ENCODE measurements at places on chromosomes 3 and 15.
A peak's percentile ranks its signal among the peaks of the same experiment; 100 is the strongest.

- no peak for DNase-seq
Observed at GRCh38 chr3:138200424-138200823, 13.3 kb downstream of the ARMC8 start.

GRCh38 chr15:23422099-23422945 is 24.7 kb downstream of the GOLGA6L2 start:
- DNase-seq: no peak

DNA sequence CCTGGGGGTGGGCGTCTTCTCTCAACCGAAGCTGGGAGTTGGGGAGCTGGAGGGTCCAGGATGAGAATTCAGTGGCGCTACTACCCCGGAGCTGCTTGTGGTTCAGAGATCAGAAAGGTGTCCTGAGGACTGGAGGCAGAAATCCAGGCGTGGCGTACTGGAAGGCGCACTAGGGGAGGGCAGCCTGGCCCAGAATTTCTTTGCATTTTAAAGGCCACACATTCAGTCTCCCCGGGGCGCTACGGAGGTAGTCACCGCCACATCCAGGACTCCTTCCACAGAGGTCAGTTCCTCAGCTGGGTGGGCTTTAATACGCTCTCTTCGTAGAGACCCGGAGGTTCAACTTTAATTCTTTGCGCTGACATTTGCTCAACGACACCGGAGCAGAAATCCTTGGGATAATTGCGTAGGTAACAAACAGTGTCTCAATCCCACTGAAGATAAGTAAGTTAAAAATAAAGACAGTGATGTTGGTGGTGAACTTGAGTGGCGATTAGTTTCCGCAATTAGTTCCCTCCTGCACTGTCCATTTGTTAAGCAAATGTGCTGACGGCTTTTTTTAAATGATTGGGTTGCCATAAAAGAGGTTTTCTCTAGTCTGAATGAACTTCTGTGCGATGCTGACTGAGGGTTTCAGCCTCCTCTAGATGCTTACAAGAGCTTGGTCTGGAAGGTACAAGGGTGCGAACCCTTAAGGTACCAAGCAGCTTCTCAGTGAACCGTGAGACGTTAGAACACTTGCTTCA is 535 bp downstream of the MCTP2 start:
- DNase-seq: no peak

DNA sequence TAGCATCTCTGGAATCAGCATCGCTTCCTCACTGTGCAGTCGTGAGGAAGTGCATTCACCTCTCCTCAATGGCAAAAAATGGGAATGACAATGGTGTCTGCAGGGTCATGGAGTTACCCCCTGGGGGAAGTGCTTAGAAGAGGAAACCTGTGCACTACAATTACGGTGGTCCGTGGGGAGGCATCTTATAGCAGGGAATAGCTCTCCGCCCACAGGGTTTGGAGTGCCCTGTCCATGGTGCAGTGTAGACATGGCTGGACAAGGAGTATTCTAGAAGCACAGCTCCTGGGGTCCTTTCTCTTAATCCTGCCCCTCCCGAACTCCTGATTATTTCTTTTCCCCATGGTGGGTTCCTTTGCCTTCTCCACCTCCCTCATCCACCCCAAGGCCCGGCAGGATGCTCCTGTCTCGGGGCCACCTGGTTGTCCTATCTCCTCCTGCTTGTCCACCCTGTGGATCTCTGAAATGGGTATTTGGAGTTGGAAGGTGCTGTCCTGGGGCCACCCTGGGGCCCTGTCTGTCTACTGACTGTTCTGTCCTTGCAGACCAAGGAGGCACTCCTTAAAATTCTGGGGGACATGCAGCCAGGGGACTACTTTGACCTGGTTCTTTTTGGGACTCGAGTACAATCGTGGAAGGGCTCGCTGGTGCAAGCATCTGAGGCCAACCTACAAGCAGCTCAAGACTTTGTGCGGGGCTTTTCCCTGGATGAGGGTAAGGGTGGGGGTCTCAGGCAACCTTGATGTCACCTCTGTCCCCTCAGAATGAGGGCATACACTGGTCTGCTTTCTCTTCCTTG is 5.2 kb downstream of the ITIH1 start:
- no peak for DNase-seq

DNA sequence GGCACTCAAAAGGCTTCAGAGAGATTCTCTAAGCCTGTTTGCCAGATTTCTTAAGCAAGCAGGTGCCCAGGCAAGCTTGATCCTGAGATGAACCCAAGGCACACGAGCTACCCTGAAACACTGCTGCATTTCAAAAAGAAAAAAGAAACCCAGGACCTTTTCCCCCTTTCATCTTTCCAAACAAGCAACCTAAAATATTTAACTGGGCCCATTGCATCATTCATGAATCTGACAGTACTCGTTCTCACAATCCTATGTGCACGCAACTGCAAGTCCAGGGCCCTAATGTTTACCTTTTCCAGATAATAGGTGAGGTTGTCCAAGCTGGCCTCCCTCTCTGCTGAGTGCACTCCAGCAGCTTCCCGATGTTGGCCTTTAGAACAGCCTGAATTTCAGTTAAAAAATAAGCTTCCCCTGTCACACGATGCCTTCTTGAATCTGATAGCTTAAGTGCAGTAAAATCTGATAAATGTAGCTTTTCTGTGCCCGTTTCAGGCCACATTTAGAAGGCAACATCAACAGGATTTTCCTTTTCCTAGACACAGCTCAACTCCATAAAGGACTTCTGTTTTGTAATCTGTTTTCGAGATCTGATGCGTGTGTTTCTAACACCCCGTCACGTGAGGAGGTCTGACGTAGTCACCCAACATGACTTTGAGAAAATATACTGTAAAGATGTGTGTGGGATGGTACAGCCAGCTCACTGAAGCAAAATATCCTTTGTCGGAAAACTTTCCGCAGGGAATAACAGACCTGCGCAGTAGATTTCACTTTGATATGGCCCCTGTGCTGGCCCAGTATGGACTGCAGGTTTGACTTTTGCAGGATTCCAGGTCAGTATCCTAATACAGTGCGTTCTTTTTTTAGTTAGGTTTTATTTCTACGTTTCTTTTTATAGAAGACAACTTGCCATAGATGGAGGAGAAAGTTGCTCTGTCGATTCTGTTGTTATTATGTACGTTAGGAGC is 55.1 kb upstream of the RASA2 start:
- DNase-seq: no peak

DNA sequence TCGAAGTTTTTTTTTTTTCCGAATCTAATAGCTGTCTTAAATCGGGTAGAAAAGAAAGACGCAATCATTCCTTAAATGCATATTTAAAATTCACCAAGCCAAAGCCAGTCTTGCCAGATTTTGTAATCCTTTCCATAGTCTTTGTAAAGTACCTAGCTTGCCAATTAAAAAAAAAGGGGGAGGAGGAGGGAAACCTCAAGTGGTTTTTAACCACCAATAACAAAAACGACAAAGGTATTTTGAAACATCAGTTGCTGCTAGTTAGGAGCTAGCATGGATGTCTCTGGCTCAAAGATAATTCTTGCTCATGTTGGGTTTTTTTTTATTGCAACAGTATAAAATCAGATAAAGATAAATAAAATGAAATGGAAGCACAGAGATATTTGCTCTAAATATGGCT is 187.9 kb downstream of the MECOM start:
- DNase-seq: no peak

DNA sequence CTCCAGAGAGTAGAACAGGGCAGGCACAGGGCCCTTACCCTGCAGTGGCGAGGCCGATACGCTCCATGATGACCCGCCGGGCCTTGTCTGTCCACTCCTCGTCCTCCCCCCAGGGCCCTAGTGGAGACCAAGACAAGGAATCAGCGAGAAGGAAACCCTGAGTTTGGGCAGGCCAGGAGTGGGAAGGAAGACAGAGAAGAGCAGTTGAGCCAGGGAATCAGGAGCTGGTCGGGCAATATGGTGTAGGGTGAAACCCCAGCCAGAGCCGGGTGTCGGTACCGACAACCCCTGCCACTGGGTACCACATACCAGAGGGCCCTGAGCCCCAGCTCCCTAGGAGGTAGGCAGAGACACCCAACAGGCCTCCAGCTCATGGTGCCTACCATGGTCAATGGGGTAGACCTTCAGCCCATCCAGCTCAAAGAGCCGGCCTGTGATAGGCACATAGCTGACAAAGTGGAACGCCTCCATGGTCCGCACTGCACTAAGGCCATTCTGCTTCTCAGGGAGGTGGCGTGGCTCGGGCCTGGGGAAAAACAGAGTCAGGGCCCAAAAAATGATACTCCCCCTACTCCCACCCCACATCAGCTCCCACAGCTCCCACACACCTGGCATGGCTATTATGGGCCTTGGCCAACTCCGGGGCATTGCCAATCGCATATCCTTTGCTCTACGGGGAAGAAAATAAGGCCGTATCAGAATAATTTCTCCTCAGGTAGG is 38.0 kb downstream of the SEMA3G start:
- no peak for DNase-seq

- DNase-seq: no peak
Observed at GRCh38 chr3:30271781-30272180, 334.6 kb upstream of the TGFBR2 start.

GRCh38 chr15:97502038-97502437 is 458.5 kb upstream of the ARRDC4 start:
- DNase-seq: no peak

GRCh38 chr15:97446138-97446537 is 514.4 kb upstream of the ARRDC4 start:
- no peak for DNase-seq

DNA sequence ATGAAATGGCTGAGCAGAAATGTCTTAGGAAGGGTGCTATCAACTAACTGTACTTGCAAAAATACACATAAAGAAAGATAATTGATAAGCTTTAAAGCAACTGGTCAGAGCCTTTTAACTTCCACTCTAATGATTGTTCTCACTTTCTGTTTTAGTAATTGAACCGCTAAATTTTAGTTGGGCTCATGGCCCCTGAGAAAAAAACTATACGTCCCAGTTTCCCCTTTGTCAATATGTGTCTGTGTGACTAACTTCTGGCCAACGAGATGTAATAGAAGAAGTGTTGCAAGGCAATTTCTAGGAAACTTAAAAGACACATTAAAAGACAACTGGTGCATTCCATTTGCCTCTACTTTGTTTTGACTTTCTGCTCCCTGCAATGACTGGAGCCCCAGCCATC is 223.9 kb downstream of the NR1D2 start:
- no peak for DNase-seq

GRCh38 chr3:1056744-1057143 is 36.1 kb upstream of the CNTN6 start:
- DNase-seq: no peak

GRCh38 chr15:49229922-49230321 is 59.9 kb downstream of the GALK2 start:
- DNase-seq: no peak

GRCh38 chr15:73688455-73688854 is 4.3 kb downstream of the CD276 start:
- no peak for DNase-seq

DNA sequence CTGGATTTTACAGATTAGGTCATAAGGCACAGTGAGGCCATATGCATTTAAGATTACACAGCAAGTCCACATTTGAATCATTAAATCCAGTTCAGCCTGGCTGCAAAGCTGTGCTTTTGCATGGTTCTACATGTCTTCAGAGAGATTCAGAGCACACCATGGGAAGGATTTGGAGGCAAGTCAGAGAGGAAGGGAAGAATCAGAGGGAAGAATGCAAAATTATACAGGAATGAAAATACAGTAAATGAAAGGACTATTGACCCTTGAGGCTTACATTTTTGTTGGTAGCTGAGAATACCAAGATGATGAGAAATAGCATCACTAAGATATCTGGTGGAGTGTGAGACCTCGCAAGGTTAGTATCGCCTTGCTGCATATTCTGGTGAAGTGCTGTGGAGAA is 13.9 kb downstream of the FILIP1L start:
- no peak for DNase-seq

GRCh38 chr3:42024591-42025351 is 62.9 kb upstream of the ULK4 start:
- no peak for DNase-seq

DNA sequence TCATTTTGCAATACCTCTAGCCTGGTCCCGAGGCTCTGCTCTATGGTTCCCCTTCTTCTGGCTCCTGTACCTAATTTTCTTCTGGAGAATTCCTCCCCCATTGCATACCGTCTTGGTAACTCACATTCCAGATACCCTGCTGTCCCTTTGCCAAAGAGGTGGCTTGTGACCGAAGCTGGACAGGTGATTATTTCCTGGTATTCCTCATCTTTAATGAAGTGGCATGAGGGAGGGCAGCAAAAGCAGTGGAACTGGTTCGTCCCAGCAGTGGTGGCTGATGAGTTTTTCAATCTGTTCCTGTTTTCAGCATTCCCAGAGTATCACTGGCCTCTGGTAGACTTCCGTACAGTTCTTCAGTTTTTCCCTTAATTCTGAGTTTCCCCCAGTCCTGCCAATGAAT is 186.2 kb upstream of the CADPS start:
- DNase-seq: no peak

- DNase-seq: peak; percentile 27
Observed at GRCh38 chr3:71862371-71863140, 77.6 kb upstream of the PROK2 start.

GRCh38 chr3:127940116-127940515 is 25.1 kb downstream of the KBTBD12 start:
- DNase-seq: no peak

All from GM04503 (cell line).